ENCODE measurements at places on chromosomes 1 and 21.

DNA sequence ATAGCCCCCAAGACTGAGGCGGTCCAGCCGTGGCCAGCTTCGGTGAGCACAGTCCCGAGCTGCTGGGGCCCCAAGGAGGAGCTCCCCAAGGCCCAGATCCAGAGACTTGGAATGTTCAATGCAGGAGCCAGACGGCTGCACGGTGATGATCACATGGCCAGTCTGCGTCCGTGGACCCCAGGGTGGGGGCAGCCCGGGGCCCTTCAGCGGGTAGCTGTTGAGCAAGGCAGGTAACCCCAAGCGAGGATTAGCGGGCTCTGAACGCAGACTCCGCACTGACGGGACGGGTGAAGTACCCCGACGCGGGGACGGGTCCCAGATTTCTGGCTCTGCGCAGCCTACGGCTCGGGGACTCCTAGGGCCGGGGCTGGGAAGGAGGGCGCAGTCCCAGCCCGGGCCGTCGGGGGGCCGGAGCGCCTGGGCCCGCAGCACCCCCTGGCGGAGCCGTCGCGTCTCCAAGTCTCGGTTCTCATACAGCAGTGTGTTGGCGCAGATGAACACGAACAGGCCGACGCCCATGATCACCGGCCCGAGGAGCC is 2.7 kb downstream of the TMEM200B start:
- peak; percentile 67 for DNase-seq

- DNase-seq = no peak
Observed at GRCh38 chr1:62316135-62316534, 3.1 kb downstream of the KANK4 start.

DNA sequence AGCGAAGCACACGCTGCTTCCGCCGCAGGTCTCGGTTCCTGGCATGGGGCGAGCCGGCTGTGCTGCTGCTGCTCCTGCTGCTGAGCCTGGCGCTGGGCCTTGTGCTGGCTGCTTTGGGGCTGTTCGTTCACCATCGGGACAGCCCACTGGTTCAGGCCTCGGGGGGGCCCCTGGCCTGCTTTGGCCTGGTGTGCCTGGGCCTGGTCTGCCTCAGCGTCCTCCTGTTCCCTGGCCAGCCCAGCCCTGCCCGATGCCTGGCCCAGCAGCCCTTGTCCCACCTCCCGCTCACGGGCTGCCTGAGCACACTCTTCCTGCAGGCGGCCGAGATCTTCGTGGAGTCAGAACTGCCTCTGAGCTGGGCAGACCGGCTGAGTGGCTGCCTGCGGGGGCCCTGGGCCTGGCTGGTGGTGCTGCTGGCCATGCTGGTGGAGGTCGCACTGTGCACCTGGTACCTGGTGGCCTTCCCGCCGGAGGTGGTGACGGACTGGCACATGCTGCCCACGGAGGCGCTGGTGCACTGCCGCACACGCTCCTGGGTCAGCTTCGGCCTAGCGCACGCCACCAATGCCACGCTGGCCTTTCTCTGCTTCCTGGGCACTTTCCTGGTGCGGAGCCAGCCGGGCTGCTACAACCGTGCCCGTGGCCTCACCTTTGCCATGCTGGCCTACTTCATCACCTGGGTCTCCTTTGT is 2.6 kb downstream of the TAS1R3 start:
- DNase-seq = no peak

GRCh38 chr1:245915406-245915805 is 591.7 kb downstream of the SMYD3 start:
- no peak for DNase-seq

- no peak for DNase-seq
Observed at GRCh38 chr1:204684571-204685235, 835 bp downstream of the LRRN2 start.

DNA sequence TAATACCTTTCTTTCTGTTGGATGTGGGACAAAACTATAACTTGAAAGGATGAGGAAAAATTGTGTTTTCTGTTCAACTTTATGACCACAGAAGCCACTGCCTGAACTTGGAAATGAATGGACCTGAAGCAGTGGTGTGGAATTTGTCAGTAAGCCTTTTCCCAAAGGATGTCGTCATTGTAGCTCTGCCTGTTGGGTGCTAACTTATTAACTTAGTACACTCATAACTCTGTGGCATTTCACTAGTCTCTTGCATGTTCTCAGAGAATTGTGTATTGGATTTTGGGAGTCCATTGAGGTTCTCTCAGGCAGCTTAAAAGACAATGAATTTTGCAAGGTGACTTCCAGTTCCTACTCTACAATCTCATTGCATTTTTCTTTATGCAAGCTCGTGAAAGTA is 49.6 kb downstream of the KCNK2 start:
- DNase-seq = peak; percentile 35

DNA sequence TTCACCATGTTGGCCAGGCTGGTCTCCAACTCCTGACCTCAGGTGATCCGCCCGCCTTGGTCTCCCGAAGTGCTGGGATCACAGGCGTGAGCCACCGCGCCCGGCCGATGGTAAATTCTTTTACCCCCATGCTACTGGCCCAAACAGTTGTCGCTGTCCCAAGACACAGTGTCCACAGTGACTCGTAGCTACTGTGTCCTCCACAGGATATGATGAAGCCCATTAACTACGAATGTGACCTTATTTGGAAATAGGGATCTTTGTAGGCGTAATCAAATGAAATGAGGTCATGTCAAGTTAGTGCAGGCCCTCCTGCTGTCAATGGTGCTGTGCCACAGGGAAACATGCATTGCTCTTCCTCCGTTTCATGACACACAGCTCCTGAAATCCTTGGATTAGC is 8.5 kb downstream of the FNDC10 start:
- peak; percentile 57 for DNase-seq

- no peak for DNase-seq
Observed at GRCh38 chr1:55886856-55887712, 671.9 kb upstream of the USP24 start.

- no peak for DNase-seq
Observed at GRCh38 chr1:111542187-111542586, 38.8 kb upstream of the ADORA3 start.

GRCh38 chr1:23246274-23246673 is 29.0 kb upstream of the HTR1D start:
- DNase-seq = no peak

- no peak for DNase-seq
Observed at GRCh38 chr1:245946905-245947304, 560.2 kb downstream of the SMYD3 start.

GRCh38 chr1:91520942-91521507 is 20.4 kb downstream of the CDC7 start:
- no peak for DNase-seq

GRCh38 chr1:44832056-44832705 is 10.9 kb downstream of the PTCH2 start:
- DNase-seq = no peak

All from fibroblast of skin of scalp (primary cell).